Neural crest cell (in vitro differentiated cells): ENCODE measurements at places on chromosomes 1 and 21. TPM values are rescaled to one million over a fixed set of nuclear protein-coding genes. Genes with fewer than 3 reads are reported as not detected.

The THEM5 gene
- total RNA-seq: not detected in 2 replicates

DNA sequence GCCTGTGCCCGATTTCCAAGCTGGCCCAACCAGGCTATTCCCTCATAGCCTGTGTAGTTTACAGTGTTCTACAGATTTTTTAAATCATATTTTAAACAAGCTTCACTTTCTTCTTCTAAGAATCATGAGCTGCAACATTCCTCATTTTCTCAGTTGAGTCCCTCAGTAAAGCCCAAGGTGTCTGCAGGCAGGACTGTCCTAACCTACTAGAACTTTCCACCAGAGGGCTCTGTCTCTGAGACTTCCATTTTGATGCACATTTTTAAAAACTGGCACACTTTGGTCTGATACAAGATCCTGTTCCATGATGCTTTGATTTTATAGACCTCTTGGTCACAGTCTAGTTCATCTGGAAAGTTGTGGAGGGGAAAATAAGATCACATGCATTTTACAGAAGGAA, 21.6 kb upstream of the SLAMF6 start:
- no peak for DNase-seq

- DNase-seq: no peak
Measured at GRCh38 chr1:89068291-89068690, 3.3 kb upstream of the GBP1 start.

DNA sequence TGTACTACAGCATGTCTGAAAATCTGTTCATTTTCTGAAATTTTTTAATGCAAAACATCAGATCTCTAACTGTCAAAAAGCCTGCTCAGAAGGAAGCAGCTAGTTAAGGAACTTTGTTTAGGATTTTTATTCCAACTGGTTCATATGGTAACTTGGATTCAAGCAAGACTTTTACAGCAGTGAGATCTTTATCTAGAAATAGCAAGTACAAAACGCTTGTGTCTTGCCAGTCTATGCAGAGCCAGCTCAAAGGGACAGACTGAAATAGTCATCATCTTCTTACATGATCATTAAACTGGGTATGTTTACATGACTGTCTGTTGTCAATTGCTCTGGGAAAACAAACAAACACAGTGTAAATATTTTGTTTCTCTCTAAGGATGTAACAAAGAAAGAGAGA, 37.6 kb downstream of the DDAH1 start:
- no peak for DNase-seq
